ENCODE measurements at places on chromosomes 1 and 21. TPM values are rescaled to one million over a fixed set of nuclear protein-coding genes. Genes with fewer than 3 reads are reported as not detected.

The OR2L13 gene
- not detected for total RNA-seq

The COL11A1 gene
- under 0.01 TPM for total RNA-seq

- peak; percentile 95 for DNase-seq
Measured at GRCh38 chr1:112389689-112390088, 6.3 kb upstream of the CTTNBP2NL start.

DNA sequence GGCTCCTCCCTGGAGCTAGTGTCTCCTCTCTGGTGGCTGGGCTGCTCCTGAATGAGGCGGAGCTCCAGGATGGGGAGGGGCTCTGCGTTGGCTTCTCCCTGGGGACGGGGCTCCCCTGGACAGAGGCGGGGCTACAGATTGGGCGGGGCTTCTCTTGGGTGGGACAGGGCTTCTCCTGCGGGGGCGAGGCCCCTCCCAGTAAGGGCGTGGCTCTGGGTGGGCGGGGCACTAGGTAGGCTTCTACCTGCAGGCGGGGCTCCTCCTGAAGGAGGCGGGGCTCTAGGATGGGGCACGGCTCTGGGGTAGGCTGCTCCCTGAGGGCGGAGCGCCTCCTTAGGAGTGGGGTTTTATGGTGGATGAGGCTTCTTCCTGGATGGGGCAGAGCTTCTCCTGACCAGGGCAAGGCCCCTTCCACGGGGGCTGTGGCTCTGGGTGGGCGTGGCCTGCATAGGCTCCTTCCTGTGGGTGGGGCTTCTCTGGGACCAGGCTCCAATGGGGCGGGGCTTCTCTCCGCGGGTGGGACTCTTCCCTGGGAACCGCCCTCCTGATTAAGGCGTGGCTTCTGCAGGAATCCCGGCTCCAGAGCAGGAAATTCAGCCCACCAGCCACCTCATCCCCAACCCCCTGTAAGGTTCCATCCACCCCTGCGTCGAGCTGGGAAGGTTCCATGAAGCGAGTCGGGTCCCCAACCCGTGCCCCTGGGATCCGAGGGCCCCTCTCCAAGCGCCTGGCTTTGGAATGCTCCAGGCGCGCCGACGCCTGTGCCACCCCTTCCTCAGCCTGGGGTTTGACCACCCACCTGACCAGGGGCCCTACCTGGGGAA, 22.7 kb upstream of the ARF1 start:
- DNase-seq: no peak

- DNase-seq: no peak
Measured at GRCh38 chr1:26998429-26999300, 5.2 kb downstream of the TRNP1 start.

DNA sequence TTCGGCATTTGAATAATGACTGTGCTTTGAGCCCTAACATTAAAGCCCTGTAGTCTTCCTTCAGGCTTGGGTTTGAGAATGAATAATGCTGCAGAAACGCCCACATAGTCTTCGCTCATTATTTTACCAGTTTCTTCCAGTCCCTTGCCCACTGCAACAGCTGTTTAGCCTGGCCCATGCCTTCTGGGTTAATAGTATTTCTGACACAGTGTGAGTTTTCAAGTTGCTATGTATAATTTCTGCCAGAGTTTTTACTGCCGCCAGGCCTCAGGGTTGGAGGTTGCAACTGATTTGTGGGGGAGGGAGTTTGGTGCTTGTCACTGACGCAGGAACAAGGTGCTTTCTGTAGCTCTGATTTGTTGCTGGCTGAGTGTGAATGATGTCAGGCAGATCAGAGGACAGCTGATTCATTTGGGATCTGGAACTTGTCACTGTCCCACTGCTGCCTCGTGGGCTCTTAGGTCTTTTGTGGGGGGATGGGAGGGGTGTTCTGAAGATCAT, 109.8 kb downstream of the MAST2 start:
- DNase-seq: no peak

DNA sequence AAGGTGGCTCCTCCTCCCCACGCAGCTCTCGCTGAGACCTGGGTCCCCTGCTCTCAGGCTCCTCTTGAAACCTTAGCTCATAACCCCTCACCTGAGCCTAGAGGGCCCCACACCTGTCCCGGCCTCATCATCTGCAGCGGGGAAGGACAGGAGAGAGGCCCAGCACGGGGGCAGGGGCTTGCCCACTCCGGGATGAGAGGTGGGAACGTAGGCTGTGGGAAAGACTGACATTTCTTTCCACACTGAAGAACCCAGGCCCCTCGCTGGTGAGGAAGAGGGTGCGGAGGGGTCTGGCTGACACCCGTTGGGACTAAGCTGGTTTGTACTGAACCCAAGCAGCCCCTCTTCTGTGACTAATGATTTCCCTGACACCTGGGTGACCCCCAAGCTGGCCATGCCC, 14.0 kb upstream of the NES start:
- no peak for DNase-seq

DNA sequence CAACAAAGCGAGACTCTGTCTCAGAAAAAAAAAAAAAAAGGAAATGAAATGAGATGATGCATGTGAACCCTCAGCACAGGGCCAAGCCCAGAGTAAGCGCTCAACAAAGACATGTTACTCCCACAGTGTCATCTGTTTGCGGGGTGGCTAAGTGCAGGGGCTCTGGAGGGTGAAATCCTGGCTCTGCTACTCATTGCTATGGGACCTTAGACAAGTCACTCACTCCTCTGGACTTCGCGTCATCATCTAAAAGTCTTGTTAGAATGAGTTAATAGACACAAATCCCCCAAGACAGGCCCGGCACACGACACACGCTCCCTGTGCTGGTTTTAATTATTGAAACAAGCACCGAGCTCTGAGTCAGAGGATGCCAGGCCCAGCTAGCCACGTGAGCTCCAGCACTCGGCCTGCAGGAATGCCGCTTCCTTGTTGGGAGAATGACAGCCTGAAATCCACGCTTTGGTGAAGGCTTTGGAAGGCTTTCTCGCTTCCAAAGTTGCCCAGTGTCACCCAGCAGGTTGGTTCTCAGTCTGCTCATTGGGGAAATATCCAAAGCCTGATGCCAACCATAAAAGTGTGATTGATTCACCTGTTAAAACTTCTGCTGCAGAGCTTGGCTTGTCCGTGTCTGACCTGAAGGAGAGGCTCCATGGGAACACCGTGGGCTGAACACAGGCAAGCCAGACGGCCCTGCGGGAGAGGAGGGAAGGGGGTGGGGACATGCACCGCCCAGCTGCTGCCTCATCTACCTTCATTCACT, 36.7 kb upstream of the TARDBP start:
- peak; percentile 19 for DNase-seq

DNA sequence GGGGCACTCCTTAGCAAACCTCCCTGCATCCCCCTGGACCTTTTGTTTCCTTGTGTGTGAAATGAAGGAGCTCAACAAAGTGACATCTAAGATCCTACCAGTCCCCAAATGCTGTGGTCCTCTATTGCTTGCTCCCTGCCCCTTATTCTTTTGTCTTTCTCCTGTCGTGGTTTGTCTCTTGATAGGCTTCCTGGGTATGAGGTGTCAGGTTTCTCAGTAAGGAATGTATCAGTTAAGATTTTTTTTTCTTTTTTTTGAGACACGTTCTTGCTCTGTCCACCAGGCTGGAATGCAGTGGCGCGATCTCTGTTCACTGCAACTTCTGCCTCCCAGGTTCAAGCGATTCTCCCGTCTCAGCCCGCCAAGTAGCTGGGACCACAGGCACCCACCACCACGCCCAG, 16.8 kb downstream of the CNIH3 start:
- DNase-seq: no peak

DNA sequence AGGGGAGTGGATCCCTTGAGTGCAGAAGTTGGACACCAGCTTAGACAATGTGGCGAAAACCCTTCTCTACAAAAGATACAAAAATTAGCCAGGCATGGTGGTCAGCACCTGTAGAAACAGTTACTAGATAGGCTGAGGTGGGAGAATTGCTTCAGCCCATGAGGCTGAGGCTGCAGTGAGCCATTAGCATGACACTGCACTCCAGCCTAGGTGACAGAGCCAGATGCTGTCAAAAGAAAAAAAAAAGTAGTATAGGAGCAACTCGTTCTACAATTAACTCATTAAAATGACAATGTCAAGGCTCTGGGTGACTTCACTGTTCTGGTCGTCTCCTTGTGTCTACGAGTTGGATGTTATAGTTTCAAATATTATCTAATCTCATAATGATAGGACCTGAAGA, 370.6 kb upstream of the NCAM2 start:
- no peak for DNase-seq

- no peak for DNase-seq
Measured at GRCh38 chr1:91635763-91636162, 135.1 kb downstream of the CDC7 start.

Measured in dermis microvascular lymphatic vessel endothelial cell (primary cell).